Activated CD8-positive, alpha-beta T cell treated with anti-CD3 and anti-CD28 coated beads, Interleukin-2, amount 10 ng/mL, durations not matched to agents 7 days and 5 days (primary cell): ENCODE measurements at places on chromosomes 13 and 19. TPM values are rescaled to one million over a fixed set of nuclear protein-coding genes. Genes with fewer than 3 reads are reported as not detected.

DNA sequence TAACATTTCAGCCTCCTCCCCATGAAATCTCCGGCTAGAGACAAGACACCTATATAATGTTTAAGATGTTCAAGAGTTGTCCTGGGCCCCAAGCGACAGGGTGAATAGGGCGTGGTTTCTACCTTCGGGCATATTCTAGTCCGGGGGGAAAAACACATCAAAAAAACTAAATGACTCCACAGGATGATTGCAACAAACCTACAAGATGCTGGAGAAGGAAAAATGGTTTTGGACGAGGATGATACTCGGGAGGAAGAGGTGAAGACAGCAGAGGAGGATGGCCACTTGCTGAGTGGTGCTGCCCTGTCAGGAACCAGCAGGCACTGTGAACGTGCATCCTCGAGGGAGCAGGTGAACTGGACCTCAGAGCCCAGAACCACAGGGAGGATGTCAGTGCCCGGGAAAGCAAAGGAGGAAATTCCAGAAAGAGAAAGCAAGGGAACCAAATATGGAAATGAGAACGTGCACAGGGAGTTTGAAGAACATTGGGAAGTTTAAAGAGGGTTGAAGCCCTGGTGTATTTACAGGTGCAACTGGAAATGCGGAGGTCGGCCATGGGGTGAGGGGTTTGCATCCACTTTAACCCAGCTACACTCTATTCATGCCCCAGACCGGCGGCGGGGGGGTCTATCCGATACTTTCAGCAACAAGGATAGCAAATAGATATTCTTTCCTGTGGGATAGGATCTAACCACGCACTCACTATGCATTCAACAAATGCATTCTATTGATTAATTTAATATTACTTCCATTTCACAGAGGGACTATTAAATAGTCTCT is 50.6 kb downstream of the COL4A1 start:
- no peak overlapping the region for H3K4me3 ChIP-seq
- no peak for DNase-seq
- H3K27ac ChIP-seq, result no peak overlapping the region
- no peaks in the 10 kb centered on the region for H3K27me3 ChIP-seq

DNA sequence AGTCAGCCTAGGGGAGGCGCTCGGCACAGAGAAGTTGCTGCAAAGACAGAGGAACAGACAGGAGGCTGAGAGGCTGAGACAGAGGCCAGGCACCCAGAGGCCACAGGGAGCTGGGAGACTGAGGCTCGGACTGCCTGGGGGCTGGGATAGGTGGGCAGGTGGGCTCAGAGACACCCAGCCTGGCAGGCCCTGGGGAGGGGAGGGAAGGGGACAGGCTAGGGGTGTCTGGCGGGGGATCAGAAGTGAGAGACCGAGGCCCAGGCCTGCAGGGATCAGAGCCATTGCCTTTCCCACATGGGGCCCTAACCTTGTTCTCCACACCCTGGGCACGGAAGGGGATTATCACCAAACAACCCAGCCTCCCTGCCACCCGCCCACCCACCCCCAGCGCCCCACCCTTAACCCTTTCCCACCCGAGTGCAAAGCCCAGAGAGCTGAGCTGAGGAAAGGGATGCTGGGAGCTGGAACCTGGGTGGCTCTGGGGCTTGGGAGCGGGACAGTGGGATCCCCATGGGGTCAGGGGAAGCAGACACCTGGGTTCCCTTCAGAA is 1.3 kb downstream of the NTN5 start:
- peaks cover 6% of the 10 kb centered on the region for H3K4me1 ChIP-seq
- H3K27me3 ChIP-seq, result peaks cover 2% of the 10 kb centered on the region
- no peak overlapping the region for H3K27ac ChIP-seq
- no peak overlapping the region for H3K4me3 ChIP-seq
- no peak for DNase-seq

DNA sequence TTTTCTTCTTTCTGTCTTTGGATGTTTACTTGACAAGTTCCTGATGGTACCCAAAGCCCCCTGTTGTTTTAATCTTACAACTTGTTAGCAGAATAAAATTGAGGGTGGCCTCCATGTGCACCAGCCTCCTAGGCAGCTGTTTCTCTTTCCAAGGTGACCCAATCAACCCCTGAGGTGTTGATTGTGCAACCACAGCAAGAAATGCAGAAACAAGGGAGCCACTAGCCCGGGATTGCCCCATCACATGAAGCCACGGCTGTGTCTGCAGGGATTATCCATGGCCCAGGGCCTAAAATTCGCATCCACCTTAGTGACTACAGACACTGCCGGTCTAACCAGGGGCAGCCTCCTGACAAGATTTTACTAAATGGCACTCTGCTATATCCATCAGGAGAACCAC is 14.4 kb downstream of the CEACAM4 start:
- no peaks in the 10 kb centered on the region for H3K4me1 ChIP-seq
- peaks cover 24% of the 10 kb centered on the region for H3K27me3 ChIP-seq
- DNase-seq, result no peak
- no peak overlapping the region for H3K4me3 ChIP-seq
- no peak overlapping the region for H3K27ac ChIP-seq
- H3K36me3 ChIP-seq, result no peaks in the 10 kb centered on the region

GRCh38 chr13:86810361-86810760 is 860.8 kb upstream of the SLITRK5 start:
- H3K4me3 ChIP-seq, result no peak overlapping the region
- DNase-seq, result no peak
- no peaks in the 10 kb centered on the region for H3K27me3 ChIP-seq
- no peaks in the 10 kb centered on the region for H3K36me3 ChIP-seq

The PCDH8 gene
- not detected for total RNA-seq
